ENCODE measurements at places on chromosomes 16 and 17. TPM values are rescaled to one million over a fixed set of nuclear protein-coding genes. Genes with fewer than 3 reads are reported as not detected.

Gene TBX21
- polyA plus RNA-seq, result 0.20 TPM

Gene HEATR9
- not detected for polyA plus RNA-seq

- no peak for DNase-seq
Measured at GRCh38 chr17:44069974-44070454, 521 bp upstream of the G6PC3 start.

Gene COTL1
- 146 TPM for polyA plus RNA-seq
